ENCODE measurements at places on chromosomes 16 and 17.
A peak's percentile ranks its signal among the peaks of the same experiment; 100 is the strongest.

- DNase-seq = no peak
These were observed 4.1 kb upstream of the WSB1 start for GRCh38 chr17:27289856-27290255.

GRCh38 chr16:54937671-54938211 lies 7.1 kb downstream of the IRX5 start:
- DNase-seq = no peak

- no peak for DNase-seq
These were observed 11.2 kb upstream of the PLEKHG4 start for GRCh38 chr16:67268136-67268579.

GRCh38 chr17:62780951-62781350 lies 27.2 kb downstream of the MARCHF10 start:
- DNase-seq = no peak

DNA sequence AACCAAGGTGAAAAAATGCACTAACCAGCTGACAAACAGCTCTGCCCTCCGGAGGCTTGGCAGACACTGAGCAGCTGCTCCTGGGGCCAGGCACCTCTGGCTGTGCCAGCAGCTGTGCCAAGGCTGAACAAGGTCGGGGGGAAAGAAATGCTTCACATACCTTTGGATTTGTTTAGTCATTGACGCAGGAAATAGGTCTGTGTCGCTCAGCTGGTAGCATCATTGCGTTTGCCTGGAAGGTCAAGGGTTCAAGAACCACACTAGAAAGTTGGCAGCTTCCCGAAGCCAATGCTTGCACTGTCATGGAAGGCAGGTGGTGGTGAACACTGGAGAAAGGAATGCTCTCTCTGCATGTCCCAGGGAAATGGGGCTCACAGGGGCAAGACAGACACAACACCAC lies 63.5 kb downstream of the PCTP start:
- no peak for DNase-seq

- DNase-seq = no peak
These were observed 31.5 kb downstream of the RAB11FIP3 start for GRCh38 chr16:456891-457483.

DNA sequence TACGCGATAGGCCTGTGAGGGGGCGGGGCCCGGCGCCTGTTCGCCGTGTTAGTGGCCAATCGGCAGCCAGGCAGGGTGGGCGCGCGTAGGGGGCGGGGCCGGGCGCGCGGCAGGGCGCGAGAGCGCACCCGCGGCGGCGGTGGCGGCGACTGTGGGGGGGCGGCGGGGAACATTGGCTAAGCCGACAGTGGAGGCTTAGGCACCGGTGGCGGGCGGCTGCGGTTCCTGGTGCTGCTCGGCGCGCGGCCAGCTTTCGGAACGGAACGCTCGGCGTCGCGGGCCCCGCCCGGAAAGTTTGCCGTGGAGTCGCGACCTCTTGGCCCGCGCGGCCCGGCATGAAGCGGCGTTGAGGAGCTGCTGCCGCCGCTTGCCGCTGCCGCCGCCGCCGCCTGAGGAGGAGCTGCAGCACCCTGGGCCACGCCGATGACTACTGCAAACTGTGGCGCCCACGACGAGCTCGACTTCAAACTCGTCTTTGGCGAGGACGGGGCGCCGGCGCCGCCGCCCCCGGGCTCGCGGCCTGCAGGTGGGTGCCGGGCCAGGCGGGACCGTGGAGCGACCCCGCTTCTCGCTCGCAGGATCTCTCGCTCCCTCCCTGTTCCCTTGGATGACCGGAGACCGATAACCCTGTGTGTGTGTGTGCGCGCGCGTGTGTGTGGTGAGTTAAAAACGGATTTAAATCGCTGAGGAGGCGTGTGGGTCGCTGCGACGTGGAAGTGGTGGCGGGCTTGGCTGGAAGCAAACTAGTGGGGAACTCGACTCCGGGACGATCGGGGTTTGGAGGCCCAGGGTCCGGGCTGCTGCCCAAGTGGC lies at the start of gene NFATC3:
Gene NFATC3 (plus strand): TSS at position 112 of the 813 bp plus-strand sequence. CDS start 312 bp downstream, at position 424.
- DNase-seq = peak; percentile 99

DNA sequence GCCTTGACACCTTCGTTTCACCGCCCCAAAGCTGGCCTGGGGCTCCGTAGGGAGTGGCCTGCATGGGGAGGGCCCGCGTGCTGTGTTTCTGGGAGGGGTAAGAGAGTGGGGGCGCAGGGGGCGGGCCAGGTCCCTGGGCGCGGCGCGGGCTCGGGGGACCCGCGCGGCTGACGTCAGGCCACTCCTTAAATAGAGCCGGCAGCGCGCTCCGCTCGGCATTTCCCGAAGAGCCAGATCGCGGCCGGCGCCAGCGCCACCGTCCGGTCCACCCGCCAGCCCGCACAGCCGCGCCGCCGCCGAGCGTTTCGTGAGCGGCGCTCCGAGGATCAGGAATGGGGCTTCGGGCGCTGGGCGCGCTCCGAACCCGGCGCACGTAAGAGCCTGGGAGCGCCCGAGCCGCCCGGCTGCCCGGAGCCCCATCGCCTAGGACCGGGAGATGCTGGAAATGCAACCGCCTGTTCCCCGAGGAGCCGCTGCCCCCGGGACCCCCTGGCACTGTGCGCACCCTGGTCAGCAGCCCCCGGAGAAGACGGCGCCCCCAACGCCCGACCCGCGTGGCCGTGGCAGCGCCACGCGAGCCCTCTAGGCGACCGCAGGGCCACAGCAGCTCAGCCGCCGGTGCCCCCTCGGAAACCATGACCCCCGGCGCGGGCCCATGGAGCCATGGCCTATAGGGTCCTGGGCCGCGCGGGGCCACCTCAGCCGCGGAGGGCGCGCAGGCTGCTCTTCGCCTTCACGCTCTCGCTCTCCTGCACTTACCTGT lies at the start of gene HS3ST2:
Gene HS3ST2 (plus strand): TSS at position 215 of the 763 bp plus-strand sequence. CDS start 449 bp downstream, at position 664.
- DNase-seq = no peak

GRCh38 chr17:40664582-40665333 lies at the start of gene KRT222:
KRT222 (minus strand) TSS chr17:40665177; CDS start chr17:40665099, 78 bp downstream.
- DNase-seq = no peak

DNA sequence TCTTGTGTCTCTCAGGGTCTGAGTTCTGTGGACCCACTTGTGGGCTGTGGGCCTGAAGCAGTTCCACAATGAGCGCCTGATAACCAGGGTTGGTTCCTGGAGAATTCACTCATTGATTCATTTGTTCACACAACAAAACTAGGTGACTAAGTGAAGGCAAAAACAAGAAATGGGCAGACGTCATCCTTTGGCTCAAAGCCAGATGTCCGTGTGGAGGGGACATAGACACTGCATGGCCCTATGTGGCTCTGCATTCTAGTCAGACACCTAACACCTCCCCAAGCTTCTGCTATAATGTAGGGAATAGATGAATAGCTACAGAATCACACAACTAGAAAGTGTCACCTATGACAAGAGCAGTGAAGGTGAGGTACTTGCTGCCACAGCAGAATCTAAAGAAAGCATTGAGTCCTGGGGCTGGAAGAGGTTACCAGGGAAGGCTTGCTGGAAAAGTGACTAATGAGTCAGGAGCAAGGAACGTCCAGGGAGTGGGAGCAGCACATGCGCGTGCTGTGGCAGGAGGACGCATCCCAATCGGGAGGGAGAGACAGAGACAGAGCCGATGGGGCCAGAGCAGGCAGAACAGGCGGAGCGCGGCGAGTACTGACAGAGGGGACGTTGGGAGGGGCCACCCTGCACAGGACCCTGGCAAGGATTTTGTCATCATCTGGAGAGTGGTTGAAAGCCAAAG lies 58.9 kb downstream of the CES1 start:
- no peak for DNase-seq

DNA sequence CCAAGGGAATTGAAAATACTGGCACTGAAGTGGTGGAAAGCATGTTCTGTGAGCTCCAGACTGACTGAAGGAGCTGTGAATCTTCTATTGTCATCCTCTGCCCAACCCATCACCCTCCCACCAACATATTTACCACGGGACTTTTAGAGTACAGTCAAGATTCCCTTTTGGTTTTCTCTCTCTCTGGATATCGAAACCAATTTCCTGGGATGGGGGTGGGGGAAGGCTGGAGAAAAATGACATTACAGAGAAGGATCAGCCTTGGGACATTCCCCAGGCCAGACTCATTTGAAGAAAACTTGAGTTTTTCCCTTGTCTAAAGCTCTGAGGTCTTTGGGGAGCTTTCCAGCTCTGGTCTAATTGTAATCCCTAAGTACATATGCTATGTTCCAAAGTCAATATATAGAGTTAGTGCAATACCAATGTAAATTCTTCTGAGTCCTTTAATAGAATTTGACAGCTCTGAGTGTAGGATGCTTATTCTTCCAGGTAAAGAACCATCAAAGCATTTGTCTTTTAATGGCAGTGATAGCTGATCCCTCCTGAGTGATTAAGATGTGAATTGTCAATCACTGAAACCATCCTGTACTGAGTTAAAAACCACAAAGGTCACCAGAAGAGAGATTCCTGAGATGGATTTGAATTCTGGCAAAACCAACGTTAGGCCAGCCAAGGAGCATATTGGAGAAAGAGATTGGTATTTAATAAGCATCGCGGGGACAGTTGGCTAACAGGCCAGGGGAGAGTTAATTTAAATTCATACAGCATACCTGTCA lies 48.8 kb upstream of the CCL1 start:
- no peak for DNase-seq

DNA sequence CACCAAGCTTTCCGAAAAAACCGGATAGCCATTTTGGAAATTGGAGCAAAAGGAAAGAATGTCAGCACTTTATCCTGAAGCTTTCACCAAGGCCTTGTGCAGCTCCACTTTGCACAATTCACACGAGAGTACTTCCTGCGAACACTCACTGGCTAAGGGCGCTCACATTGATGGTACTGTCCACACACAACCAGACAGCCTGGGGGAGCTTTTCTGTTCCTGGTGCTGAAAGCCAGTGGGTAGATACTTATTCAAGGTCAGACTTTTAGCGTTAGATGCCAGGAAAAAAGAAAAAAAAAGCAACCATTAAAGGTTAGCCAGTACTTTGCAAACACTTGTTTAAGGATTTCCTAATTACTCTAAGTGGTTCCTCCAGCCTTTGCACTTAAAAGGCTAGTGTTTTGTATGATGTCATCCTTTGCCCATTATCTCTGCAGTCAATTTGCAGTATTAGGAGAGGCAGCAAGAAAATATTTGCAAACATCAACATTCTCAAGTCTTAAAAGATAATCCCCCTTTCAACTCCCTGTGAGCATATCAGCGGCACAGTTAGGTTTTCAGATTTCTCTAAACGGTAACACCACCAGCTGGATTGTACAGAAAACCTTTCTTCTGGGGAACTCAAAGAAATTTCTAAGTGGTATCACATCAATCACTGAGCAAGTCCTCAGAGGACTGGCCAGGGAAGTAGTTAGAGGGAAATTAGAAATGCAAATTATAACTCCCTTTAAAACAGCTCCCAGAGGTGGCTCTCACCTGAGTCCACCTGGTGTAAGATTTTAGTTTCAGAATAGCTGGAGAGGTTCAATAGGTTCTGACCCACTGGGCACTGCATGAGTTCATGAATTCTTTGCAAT lies 243.4 kb upstream of the IRX5 start:
- DNase-seq = no peak

DNA sequence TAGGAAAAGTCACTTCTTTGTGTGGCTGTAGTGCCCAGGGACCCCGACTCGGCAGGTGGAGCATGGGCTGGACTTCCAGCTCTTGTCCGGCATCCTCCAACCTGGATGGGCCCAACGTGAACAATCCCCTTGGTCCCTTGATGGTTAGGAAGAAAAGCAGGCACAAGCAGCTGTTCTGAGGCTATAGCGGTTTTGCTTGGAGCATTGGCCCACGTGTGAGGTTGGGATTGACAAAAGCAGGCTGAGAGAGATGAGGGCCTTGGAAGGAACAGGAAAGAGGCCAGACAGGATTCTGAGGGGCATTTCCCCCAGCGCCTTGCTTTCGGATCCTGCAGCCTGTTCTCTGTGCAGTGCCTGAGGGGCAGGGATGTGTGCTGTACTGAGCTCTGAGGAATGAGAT lies 28.1 kb downstream of the SCNN1B start:
- DNase-seq = no peak

GRCh38 chr17:9959377-9959981 lies 54.4 kb upstream of the RCVRN start:
- no peak for DNase-seq

DNA sequence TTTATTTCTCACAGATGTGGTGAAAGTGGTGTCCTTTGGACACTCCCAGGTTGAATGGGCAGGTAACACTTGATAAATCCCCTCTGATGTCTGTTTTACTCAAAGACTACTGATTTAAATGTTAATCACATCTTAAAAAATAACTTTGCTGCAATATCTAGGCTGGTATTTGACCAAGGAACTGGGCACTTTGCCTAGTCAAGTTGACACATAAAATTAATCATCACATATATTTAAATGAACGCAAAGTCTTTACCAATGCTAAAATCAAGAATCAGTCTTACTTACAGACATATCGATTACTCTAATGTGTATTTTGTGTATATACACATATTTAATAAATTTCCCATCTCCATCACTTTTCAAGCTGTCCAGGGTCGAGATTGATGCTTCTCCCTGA lies 7.0 kb downstream of the MT2A start:
- no peak for DNase-seq

DNA sequence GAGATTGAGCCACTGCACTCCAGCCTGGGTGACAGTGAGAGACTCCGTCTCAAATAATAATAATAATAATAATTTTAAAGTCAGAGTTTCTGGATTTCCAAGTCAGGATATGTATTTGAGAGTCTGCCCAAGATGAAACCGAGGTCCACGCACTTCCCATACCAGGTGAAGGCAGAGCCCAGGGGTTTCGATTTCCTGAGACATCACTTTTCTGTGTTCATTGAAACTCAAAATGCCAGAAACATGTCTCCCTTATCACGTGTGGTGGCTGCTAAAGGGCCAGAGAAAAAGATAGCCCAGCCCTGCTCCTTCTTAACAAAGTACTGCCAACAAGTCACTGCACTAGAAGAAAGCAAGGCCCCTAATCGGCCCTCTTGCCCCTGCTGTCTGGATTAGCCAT lies 9.8 kb upstream of the RNF157 start:
- no peak for DNase-seq

GRCh38 chr16:66598111-66598510 lies 6.4 kb upstream of the CMTM3 start:
- no peak for DNase-seq

DNA sequence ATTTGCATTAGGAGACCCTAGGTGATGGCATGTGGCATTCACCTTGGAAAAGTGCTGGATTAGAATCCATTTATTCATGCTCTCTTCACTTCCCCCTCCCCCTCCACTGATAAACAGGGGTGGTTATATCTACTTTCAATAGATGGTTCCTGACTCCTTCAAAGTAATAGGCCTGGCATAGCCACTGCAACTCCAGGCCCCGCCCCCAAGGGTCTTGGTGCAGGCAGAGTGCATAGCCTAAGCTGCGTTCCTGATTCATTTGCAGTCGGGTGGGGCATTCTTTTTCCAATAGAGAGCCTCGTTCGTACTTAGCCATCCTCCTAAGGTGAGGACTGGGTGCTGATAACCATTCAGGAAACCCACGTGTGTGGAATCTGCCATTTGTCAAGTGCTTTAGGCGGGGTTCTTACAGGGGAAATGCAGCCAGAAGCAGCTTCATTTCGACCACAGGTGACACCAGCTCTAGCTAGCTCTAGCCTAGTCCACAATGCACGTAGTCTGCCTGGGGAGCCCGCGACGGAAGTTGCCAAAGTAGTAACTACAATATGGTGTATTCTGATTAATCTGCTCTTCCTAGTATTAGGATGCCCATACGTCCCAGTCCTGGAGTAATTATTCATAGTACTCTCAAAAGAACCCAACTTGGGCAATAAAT lies 11.1 kb downstream of the UBE2O start:
- DNase-seq = no peak

Measured in activated T-helper 1 cell treated with anti-CD3 and anti-CD28 coated beads, Interleukin-2, amount 50 U/mL, for 16 hours (primary cell).